ENCODE measurements at places on chromosomes 5 and 9.

GRCh38 chr5:78221964-78222451 is 72.5 kb downstream of the AP3B1 start:
- DNase-seq: peak; percentile 90

DNA sequence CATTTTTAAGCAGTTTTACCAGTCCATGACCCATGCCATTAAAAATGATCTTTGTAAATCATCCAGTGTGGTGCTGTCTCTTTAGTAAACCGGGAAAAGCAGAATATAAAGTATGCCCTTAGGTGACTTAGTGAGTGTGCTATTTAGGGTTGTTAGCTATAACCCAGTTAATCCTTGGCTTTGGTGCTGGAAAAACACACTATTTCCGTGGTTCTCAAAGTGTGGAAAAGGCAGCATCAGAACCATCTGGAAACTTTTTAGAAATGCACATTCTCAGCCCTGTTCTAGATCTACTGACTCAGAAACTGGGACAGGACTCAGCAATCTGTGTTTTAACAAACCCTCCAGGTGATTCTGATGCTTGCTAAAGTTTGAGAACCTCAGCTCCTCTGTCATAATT is 123.6 kb upstream of the ZNF608 start:
- DNase-seq: no peak

DNA sequence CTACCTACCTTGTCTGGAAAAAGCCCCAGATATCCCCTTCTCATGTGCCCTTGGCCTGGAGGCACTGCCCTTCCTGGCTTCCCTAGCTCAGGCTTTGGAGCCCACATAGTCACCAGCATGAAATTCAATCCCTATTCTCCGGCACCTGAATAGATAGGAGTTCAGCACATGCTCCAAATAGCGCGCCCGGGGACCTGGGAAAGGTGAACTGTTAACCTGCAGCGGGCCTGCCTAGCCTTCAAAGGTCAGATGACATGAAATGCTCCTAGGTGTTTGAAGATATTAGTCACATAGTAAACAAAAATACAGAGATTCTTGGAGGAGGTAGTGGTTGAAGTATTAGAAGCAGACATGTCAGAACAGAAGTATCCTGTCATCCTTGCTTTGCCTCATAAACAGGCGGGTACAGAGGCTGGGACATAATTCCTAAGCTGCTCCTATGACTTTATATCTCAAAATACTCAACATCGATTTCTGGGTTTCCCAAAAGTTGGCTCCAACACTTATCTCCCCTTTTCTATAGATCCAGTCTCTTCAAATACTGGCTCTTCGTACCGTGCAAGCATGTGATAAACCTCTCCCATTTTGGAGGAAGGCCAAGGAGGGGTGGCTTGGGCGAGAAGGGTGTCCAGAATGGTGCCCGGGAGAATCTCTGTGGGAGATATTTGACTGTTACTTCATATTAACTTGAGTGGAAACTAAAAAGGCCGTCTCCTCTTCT is 88.0 kb upstream of the ANKH start:
- DNase-seq: no peak

- DNase-seq: peak; percentile 41
Measured at GRCh38 chr5:73564675-73565074, 764 bp downstream of the ANKRA2 start.

- no peak for DNase-seq
Measured at GRCh38 chr5:60470881-60471280, 229.1 kb downstream of the DEPDC1B start.

DNA sequence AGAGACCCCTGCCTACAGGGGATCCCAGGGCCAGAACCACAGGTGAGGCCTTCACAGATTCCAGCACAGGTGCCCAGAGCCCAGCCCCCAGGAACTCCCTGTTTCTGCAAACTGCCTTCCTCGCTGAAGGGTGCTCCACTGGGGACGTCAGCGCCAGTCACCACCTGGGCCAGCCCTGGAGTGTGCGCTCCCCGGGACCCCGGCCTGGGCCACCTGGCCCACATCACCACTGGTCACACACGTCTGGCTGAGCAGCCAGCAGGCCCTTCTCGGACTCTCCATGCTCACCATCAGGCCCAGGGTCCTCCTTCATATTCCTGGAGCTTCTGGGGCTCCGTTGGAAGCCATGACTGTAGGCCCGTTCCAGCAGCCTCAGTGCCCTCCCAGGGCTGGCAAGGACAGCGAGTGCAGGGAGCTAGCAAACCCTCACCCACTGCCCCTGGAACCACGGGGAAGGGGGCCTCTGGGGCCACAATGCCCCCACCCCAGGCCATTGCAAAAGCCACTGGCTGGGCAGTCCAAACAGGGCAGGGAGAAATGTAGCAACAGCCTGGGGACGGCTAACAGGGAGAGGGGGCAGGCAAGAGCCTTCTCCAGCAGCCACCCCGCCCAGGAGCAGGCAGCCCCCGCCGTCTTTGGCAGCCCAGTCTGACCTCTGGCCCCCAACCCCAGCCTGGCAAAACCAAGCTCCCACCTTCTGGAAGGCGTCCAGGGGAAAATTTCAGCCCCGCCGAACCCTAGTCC is 1.3 kb downstream of the AGPAT2 start:
- no peak for DNase-seq

DNA sequence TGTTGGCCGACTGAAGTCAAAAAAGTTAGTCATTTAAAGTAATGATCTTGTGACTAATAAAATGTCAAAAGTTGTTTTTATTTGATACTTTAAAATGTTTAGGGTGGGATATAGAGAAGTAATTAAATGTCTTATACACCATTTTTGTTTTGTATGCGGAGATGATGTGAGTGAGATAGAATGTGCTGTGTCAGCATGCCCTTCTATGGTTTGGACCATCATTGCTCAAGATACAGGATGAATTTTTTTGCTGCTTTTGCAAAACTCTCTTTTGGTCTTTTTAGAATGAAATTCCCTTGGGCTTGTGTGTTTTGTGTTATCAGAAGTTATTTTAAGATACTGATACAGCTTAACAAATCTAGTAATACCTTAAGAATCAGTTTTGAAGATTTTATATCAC is 12.5 kb downstream of the SRFBP1 start:
- DNase-seq: no peak

DNA sequence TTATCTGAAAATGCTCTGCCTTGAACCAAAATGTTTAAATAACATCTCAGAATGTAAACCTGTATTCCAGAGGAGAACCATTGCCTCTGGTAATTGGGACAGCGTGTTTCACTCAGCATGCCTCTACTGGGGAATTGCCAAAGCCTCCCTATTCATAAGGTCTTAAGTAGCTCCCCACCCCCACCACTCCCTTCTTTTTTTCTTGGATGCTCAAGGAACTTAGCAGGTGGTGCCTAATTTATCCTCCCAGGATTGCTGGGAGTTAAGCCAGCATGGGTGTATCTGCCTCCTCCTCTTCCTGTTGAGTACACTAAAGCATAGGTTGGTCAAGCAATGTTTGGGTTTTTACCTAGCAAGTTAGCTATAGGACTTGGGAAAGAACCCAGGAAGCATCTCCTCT is 220.2 kb downstream of the DMAC1 start:
- no peak for DNase-seq

DNA sequence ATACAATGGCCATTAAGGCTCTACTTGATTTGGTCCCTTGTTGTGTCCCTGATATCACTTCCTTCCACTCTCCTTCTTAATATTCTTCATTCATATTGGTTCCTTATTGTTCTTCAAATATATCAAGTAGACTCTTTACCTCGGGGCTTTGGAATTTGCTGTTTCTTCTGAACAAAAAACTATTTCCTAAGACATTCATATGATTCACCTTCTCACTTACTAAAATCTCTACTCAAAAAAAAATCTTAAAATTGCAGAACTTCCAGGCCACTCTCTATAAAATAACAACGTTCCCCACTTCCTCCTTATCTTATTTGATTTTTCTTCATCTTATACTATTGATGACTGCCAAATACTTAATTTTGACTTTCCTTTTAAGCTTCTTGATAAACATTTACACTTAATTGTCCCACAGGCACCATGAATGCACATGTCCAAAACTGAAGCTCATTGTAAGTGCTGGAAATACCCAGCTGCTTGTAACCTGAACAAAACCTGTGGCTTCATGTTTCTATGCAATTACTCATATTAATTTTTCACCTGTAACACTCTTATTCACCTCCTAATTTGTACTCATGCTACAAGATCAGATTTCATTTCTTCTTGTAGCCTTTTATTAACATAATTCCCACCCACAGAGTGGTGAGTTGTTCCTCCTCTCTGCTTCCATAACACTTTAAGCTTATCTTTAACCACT is 58.4 kb upstream of the NUDT12 start:
- no peak for DNase-seq

- DNase-seq: no peak
Measured at GRCh38 chr9:106580546-106580945, 282.4 kb upstream of the ZNF462 start.

- DNase-seq: no peak
Measured at GRCh38 chr5:82388181-82388580, 110.0 kb upstream of the RPS23 start.

- no peak for DNase-seq
Measured at GRCh38 chr9:90600029-90600428, 42.6 kb downstream of the DIRAS2 start.

GRCh38 chr5:173582216-173583111 is 34.0 kb downstream of the BOD1 start:
- no peak for DNase-seq

DNA sequence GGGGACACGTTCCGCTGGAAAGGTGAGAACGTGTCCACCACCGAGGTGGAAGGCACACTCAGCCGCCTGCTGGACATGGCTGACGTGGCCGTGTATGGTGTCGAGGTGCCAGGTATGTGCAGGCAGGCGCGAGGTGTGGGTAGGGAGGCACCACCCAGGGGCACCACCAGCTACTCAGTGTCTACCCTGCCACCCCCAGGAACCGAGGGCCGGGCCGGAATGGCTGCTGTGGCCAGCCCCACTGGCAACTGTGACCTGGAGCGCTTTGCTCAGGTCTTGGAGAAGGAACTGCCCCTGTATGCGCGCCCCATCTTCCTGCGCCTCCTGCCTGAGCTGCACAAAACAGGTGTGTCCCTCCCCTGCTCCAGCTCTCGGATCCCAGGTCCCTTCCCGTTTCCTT is 15.1 kb downstream of the SLC27A4 start:
- DNase-seq: no peak

GRCh38 chr9:119289740-119290433 is 79.3 kb downstream of the BRINP1 start:
- DNase-seq: peak; percentile 55

GRCh38 chr5:1473746-1474145 is 28.5 kb upstream of the SLC6A3 start:
- no peak for DNase-seq

Measured in KBM-7 (cell line).